Activated CD8-positive, alpha-beta memory T cell treated with anti-CD3 and anti-CD28 coated beads for 48 hours (primary cell): ENCODE measurements at places on chromosomes 1 and 21.

DNA sequence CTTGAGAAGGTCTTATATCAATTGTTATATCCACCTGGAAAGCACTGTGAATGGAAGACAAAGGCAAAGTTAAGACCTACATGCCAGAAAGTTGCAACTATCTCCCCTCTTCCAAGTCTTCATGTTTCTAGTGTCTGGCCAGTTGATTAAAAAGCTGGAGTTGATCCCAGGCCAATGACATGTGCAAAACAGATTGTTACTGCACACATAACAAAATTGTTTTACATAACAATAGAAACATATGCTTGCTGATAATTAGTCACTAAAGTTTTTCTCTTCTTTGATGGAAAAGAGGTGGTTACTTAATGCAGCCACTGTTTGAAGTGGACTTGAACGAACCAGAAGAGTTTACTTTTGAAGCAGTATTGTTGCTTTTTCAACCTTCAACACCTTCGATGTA lies 158.2 kb downstream of the TGFBR3 start:
- no peak for DNase-seq

DNA sequence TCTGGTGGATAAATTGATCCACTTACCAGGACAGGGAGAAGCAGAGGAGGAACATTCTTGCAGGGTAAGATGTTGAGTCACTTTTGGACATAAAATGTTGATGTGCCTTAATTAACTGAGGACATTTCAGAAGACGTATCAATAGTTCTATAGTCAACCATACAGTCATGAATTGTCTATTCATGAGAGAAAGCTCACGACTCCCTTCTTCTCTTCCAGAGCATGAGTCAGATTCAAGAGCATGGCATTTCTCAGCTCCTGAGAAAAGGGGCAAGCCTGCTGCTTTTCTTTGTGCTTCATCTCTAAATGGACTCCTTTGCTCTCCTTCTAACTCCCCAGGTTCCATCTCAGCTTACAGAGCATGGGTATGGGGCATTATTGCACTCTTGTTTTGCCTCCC lies 55.7 kb downstream of the ADGRL4 start:
- no peak for DNase-seq

DNA sequence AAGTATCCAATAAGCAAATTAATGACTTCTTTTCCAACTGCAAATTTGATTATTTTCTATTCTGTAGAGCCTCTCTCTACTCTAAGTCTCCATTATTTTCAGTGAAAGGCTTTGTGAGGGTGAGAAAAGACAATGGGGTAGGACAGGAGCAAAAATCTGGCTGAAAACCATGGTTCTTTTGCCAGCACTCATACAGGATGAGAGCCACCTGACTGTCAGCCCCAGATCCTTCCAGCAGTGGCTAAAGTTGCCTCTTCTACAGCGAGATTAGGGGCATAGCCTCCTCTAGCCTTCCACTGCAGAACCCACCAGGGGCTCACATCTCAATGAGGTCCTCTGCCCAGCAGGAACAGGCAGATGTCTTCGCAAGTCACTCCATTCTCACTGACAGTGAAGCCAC lies 23.7 kb downstream of the NMNAT2 start:
- DNase-seq: no peak

DNA sequence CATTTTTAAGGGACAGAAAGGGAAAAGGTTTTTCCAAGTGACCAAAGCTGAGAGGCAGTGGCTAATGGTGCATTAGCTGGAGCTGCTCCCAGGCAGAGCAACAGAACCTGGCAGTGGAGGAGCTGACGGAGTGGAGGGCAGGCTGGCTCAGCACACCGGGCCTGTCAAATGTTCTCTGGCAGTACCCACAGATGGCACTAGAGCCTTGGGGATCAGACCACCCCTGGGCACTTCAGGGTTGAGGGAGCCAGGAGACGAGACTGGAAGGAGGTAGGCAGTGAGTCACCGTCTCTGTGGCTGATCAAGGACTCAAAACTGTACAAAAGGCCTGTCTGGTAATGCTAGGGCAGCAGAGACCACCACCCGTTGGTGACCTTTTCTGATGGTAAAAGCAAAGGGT lies 121.7 kb upstream of the KIAA0040 start:
- no peak for DNase-seq

DNA sequence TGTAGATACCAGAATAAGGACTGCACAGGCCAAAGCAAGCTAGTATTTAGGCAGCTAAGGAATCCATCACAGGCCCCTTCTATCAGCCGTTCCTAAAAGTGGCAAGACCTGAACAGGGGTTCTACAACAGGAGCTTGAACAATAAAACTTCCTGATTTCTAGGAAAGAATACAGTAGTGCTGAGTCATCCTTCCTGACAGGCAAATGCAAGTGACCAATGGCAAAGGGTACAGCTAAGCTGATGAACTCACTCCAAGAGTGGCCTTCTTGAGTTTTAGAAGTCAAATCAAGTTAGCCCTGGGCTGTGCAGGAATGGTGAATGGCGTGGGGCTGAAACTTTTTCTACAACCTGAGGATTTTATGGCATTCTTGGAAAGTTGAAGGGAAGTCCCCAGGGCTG lies 112.9 kb downstream of the GREM2 start:
- no peak for DNase-seq

- no peak for DNase-seq
Measured at GRCh38 chr1:232868793-232869491, 63.7 kb downstream of the MAP10 start.

DNA sequence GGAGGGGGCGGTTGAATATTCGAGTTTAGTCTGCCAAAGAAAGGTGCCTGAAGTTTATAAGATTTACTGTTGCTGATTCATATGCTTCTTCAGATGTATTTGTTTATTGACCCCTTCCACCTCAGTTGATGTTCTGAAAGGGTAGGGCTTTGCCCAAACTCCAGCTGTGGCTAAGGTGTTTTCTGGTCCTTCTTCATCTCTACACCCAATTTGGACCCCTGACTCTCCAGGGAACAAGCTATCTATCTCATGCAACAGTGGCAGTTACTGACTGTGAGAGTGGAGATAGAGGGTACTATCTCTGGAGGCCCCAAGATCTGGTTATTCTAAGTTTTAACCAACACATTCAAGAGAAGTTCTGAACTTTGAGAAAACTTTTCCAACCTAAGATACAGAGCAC lies 12.6 kb upstream of the ALG14 start:
- DNase-seq: no peak

- DNase-seq: no peak
Measured at GRCh38 chr1:74637296-74637695, 36.3 kb downstream of the ERICH3 start.

- DNase-seq: peak; percentile 73
Measured at GRCh38 chr1:18926315-18927081, 24.1 kb upstream of the ALDH4A1 start.

GRCh38 chr1:8477983-8478362 lies 160.1 kb downstream of the SLC45A1 start:
- DNase-seq: no peak

GRCh38 chr1:227572752-227573151 lies 9.4 kb downstream of the ZNF678 start:
- DNase-seq: no peak

DNA sequence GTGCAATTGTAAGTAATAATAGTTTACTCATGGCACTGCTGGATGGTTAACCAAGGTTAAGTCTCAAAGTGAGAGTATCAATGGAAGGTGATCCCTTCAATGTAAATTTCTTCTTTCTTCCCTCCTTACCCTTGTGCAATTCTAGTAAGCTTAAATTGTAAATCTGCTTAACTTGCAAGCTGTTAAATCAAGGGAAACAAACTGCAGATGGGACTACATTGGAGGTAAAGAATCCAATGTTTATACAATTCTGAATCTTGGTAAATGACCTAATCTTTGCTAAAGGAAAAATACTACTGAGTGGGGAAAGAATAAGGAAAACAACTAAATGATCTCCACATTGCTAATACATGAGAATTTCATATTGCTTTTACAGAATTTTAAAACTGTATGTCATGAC lies 6.7 kb upstream of the CD55 start:
- DNase-seq: no peak

DNA sequence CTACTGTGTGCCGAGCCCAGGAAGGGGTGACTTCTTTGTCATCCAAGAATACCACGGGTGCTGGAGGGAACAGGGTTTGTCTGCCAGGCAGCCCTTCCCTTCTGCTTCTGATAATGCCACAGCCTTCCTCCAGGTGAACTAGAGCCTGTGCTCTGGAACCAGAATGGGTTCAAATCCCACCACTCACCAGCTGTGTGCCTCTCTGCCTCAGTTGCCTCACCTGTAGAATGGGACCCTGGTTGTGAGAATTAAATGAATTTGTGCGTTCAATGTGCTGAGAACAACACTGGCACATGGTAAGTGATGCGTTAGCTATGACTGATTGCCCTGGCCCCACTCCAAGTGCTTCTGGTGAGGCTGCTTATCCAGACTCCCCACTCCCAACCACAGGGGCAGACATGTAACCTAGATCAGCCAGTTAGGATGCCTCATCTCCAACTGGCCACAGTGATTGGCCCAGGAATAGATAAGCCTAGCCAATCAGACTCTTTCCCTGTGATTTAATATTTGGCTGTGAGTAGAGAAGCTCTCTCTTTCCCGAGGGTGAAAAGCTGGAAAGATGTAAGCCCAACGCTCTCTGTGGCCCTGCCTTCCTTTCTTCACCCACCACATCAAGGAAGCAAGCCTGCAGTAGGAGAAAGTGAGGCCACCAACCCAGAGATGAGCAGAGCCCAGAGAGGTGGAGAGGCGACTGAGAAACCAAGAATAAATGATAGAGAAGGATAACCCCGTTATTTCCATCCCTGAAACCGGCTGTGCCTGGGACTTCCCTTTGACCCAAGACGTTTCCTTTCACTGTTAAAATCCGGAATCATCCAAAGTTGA lies 20.8 kb upstream of the LAPTM5 start:
- no peak for DNase-seq

DNA sequence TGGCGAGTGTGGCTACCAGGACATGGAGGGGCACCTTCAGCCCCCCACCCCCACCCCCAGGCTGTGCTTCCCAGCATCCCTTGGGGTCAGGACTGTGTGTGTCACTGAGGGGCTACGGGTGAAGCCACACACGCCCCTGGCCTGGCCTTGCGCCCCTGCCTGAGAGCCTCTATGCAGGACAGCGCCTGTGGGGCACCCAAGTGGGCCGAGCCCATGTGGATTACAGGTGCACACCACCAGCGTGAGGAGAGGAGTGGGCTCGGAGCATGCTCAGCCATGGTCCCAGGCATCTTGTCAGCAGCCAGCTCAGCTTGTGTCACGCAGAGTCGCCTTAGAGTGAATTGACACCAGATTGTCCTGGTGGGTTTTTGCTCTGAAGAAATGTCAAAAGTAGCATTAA lies 27.9 kb downstream of the FAAP20 start:
- no peak for DNase-seq

DNA sequence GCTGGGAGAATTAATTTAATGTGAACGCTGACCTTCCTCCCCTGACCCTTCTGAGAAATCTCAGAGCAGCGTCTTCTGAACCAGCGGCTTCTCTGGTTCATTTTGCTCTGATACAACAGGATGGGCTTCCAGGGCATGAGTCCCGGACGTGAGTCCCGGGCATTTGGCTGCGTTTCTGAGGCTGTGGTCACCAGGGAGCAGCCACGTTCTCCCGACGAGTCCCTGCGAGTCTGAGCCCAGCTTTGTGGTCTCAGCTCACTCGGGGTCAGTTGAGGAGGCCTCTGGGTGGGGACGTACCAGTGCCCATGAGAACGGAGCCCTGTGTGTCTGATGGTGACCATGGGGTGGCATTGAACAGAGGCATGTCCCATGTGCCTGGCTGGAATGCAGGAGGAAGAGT lies 17.7 kb upstream of the OBSCN start:
- no peak for DNase-seq

DNA sequence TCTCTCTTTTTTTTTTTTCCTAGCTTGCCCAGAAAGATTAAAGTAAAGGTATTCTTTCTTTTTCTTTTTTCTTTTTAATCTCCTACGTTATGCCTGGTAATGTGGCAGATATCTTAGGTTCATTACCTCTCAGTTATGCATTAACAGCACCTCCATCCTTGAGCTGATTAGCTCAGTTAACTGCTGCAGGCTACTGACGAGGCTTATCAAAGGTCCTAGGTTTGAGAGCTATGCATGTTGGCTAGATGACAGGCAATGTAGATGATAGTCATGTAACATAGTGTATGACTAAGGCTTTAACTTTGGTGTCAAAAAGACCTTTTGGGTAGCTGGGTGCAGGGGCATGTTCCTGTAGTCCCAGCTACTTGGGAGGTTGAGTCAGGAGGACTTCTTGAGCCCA lies 53.7 kb upstream of the CACYBP start:
- DNase-seq: no peak

GRCh38 chr1:24855474-24855873 lies 74.6 kb downstream of the RUNX3 start:
- no peak for DNase-seq

- DNase-seq: no peak
Measured at GRCh38 chr1:91821126-91821868, 64.7 kb downstream of the TGFBR3 start.

- no peak for DNase-seq
Measured at GRCh38 chr21:29762570-29763082, 177.2 kb downstream of the GRIK1 start.

- no peak for DNase-seq
Measured at GRCh38 chr1:184606786-184607185, 147.9 kb downstream of the EDEM3 start.

- DNase-seq: no peak
Measured at GRCh38 chr1:7615138-7615537, 156.0 kb upstream of the VAMP3 start.

DNA sequence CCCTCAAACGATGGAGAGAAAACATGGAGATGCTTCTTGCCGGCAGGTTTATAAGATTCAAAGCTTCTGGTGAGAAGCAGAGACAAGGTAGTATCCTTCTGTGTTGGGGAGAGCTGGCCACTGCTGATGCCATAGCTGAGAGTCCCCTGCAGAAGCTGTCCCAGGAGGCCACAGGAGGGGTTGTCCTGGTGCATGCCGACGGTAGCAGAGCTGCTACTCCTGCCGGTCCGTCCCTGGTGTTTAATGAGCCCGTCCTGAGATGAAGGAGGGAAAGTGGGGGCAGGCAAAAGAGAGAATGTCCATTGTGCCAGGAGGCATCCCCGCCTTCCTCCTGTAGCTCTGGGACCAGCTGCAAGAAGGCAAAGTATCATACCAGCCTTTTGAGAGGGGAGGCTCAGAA lies 10.4 kb upstream of the C2CD2 start:
- no peak for DNase-seq

GRCh38 chr1:7374563-7375160 lies 396.4 kb upstream of the VAMP3 start:
- DNase-seq: no peak

DNA sequence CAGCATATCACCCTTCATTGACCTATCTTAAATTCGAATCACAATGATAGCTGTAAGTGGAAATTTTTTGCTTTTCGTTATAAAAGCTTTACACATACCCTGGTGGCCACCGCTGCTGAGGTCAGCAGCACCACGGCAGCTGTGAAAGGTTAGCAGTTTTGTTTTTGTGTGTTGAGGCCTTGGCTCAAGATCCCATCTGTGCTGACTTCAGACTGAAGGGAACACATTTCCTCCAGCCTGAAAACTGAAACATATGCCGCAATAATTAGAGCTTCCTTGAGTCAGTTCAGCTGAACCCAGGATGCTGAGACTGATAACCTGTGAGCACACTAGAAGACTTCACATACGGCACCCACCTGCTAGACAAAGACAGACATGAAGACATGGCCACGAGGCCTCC lies 103.0 kb downstream of the SMYD3 start:
- DNase-seq: no peak
